ENCODE measurements at places on chromosomes 3 and 15. TPM values are rescaled to one million over a fixed set of nuclear protein-coding genes. Genes with fewer than 3 reads are reported as not detected.

Gene CADPS
- polyA plus RNA-seq: 0.20 TPM

Gene GNAT1
- polyA plus RNA-seq: 0.07 TPM

Gene FAM81A
- 0.12 TPM for polyA plus RNA-seq

Gene CLRN1
- polyA plus RNA-seq: not detected

Gene ARL6IP5
- polyA plus RNA-seq: 59.0 TPM

Gene ACKR2
- 0.75 TPM for polyA plus RNA-seq

All from esophagus (tissue), 2 donors.